ENCODE measurements at places on chromosomes 6 and 20. TPM values are rescaled to one million over a fixed set of nuclear protein-coding genes. Genes with fewer than 3 reads are reported as not detected.

DNA sequence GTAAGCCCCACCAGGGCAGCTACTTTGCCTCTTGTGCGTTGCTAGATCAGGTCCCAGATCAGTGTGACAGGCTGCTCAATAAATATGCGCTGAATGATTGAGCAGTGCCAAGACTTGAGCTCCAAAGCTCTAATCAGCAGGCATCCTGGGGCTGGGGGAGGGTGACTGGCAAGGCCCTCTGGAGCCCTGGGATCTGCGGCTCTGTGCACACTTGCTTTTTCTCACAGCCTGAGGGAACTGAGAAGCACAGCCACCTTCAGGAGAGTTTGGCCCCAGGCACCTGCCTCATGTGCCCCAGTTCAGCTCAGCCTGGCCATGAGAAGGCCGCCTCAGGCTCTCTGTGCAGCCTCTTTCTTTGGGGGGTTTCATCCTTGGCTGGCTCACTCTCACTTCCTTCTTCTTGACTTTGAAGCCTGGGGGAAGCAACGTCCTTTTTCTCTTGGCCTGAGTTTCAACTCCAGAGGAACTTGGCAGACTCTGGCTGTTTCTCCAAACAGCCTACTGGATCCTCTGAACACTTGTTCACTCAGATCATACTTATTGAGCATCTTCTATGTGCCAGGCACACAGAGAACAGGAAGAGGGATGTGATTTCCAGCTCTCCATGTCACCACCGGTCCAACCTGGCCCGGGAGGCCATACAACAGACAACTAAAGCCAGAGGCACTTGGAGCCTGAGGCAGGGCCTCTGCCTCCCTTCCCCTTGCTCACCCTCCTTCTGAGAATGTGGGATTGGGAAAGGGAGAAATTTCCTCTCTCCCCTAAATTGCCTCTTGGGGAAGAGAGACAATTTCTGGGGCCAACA lies 114.0 kb downstream of the VEGFA start:
- DNase-seq: no peak

GRCh38 chr6:33875696-33876095 lies 71.9 kb upstream of the MLN start:
- no peak for DNase-seq

Gene DEF6
- 75.7 TPM for total RNA-seq

DNA sequence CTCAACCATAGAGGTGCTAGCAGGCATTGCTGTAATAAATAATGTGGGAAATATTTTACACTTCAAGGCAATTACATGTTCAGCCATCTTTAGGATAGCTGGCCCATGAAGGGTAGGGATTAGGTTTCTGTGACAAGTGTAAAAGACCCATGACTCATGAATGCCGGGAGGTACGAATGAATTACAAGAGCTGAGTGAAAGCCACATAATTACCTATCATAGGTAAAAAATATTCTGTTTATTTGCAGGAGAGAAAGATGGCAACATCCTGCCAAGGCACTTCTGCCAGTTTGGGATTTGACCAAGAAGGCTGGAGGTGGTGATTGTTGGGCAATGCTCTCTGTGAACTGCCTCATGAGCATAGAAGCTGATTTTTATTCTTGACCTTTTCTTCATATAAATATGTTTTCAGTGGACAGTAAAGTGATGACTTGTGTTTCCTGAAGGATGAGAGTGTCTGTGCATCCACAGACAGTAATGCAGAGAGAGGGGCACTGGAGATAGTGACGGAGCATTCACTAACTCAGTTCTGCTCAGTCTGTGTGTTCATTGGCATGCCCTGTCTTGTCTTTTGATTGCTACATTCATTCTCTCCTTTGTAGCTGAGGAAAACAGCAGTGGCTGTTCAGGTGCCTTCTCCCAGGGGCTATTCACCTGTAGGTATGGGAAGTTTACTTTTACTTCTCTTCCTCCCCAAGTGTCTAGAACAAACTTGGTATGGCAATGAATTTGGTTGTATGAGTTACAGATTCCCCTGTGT lies 481.1 kb downstream of the TFAP2B start:
- DNase-seq: no peak

DNA sequence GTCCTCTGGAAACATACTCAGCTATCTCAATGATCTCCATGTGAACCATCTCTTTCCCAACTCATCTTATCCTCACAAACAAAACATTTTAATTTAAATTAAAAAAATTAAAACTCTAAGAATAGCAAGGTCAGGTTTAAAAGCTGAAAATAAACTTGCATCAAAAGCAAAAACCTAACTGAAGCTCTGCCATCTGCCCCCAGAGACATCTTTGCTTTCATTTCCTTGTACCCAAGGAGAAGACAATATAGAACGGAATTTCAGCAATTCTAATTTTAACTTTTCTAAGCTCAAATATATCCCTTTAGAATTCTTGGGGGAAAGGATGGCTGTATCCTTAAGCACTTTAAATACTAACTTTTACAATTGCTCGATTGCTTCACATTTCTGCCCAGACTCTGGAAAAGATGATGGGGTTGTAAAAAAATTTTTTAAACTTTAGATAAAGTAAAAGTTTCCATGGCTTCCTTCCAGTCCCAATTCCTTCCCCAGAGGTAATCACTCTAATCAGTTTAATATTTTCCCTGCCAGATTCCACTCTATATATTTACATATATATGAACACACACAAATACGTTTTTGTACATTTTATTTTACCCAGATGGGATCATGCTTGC lies 69.2 kb upstream of the SMIM29 start:
- DNase-seq: no peak

All from activated naive CD8-positive, alpha-beta T cell treated with anti-CD3 and anti-CD28 coated beads for 36 hours (primary cell).